ENCODE measurements at places on chromosomes 2 and 18. TPM values are rescaled to one million over a fixed set of nuclear protein-coding genes. Genes with fewer than 3 reads are reported as not detected.

PSMA8 gene
- total RNA-seq = not detected

HOXD12 gene
- not detected for total RNA-seq

- DNase-seq = no peak
These were observed 235.2 kb downstream of the TDRD15 start for GRCh38 chr2:21358976-21359375.

- no peak for DNase-seq
These were observed 106.3 kb upstream of the GLI2 start for GRCh38 chr2:120629241-120629895.

DNA sequence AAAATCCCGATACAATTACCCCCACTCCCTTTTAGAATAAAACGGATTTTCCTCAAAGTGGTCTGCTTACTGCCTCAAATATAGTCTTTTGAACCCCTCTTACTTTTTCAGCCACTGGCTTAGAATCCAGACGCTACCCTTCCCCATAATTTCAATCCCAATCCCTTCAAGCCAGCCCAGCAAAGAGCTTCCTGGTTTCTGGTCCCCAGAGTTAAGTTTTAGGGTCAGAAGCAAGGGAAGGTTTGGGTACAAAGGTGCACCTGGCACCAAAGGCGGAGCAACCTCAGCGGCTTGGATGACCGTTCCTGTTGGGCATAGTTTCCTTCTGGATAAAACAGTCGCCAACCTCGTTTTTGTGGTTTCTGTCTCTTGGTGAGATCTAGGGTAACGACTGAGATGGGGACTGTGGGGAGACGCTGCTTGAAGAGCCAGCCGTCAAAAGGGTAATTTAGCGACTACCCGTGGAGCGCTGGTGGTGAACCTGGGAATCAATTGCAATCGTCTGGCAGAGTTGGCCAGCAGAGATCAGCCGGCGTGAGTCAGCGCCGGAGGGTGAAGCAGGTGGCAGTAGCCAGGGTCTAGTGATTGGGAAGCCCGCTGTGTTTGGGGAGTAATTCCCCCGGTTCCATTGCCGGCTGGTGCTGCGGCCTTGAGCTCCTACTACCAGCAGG lies 1.6 kb downstream of the FEV start:
- DNase-seq = no peak

GRCh38 chr18:67135981-67136380 lies 380.5 kb downstream of the DSEL start:
- no peak for DNase-seq

- DNase-seq = no peak
These were observed 471.0 kb downstream of the TMEM182 start for GRCh38 chr2:103232865-103233264.

DNA sequence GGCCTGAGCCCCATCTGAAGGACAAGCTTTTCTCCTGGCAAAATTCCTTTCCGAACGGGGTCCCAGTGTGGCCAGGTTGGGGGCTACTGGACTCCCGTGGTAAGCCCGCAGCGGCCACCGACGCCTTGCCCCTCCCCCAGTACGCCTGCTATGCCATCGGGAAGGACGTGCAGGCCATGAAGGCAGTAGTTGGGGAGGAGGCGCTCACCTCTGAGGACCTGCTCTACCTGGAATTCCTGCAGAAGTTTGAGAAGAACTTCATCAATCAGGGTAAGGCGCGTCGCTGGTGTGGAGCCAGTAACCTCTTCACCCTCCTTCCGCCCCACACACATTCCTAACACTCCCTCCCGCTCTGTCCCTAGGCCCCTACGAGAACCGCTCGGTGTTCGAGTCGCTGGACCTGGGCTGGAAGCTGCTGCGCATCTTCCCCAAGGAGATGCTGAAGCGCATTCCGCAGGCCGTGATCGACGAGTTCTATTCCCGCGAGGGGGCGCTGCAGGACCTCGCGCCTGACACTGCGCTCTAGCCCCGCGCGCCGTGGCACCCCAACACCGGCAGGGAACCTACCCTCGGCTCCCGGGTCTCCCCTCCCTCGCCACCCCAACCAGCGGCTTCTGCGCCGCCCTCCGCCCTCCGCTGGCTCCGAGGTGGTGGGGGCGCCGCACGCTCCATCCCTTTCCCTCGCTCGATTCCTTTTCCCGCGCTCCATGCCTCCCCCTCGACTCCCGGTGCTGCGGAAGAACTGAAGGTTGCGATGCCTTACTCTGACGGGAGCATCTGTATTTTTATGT lies 13.6 kb upstream of the ANKRD53 start:
- DNase-seq = peak; percentile 83

- peak; percentile 71 for DNase-seq
These were observed 1.3 kb upstream of the DPYSL5 start for GRCh38 chr2:26846334-26847306.

- no peak for DNase-seq
These were observed 149.9 kb downstream of the TAF4B start for GRCh38 chr18:26376105-26376504.

Measured in left colon (tissue), 2 donors.